ENCODE measurements at places on chromosomes 11 and 22. TPM values are rescaled to one million over a fixed set of nuclear protein-coding genes. Genes with fewer than 3 reads are reported as not detected.
A peak's percentile ranks its signal among the peaks of the same experiment; 100 is the strongest.

GRCh38 chr11:131595797-131596196, 225.4 kb downstream of the NTM start:
- H3K36me3 ChIP-seq: no peaks in the 10 kb centered on the region
- no peaks in the 10 kb centered on the region for H3K4me1 ChIP-seq
- no peak overlapping the region for H3K4me3 ChIP-seq
- H3K27me3 ChIP-seq: no peaks in the 10 kb centered on the region
- DNase-seq: no peak

DNA sequence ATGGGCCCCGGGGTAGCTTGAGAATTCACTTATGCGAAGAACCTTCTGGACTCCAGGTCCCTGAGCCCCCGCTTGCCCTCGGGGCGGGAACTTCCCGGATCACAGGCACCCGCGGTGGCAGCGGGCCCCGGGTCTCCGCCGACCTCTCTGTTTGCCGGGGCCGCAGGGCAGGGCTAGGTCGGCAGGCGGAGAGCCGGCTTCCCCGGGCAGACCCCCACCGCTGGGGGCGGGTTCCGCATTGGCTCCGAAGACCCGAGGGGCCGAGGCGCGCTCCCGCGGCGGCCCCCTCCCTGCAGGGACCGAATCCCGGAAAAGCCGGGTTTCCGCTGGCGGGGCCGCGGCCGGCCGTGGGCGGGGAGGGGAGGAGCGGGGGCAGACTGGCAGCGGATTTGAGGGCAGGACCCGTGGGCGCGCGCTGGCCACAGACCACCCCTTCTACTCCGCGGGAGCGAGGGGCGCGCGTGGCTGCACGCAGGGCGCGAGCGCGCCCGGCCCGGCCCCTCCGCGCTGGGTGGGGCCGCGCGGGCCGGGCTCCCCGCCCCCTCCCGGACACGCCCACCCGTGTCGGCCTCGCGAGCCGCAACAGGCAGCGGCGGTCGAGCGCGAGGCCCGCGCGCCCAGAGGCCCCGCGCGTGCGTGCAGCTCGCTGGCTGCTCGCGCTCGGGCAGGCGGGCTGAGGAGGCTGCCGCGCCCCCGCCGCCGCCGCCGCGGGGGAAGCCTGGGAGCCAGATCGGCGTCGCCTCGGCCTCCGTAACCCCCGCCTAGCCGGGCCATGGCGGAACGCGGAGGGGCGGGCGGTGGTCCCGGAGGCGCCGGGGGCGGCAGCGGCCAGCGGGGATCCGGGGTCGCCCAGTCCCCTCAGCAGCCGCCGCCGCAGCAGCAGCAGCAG, at the start of gene PACS1:
Gene PACS1 (plus strand): TSS at position 558 of the 889 bp plus-strand sequence. CDS start 215 bp downstream, at position 773.
- H3K27me3 ChIP-seq: no peaks in the 10 kb centered on the region
- peak within 1 kb of the TSS; percentile 71 for H3K4me3 ChIP-seq
- peak within 1 kb of the TSS; percentile 94 for H3K27ac ChIP-seq
- peaks cover 24% of the 10 kb centered on the region for H3K4me1 ChIP-seq

FAM181B gene
- total RNA-seq: not detected

- no peak overlapping the region for H3K27ac ChIP-seq
- DNase-seq: no peak
- no peak overlapping the region for H3K4me3 ChIP-seq
- H3K4me1 ChIP-seq: peaks cover 7% of the 10 kb centered on the region
- H3K36me3 ChIP-seq: no peaks in the 10 kb centered on the region
- peaks cover 24% of the 10 kb centered on the region for H3K27me3 ChIP-seq
These were observed 2.3 kb upstream of the PVALB start for GRCh38 chr22:36819112-36819511.

DNA sequence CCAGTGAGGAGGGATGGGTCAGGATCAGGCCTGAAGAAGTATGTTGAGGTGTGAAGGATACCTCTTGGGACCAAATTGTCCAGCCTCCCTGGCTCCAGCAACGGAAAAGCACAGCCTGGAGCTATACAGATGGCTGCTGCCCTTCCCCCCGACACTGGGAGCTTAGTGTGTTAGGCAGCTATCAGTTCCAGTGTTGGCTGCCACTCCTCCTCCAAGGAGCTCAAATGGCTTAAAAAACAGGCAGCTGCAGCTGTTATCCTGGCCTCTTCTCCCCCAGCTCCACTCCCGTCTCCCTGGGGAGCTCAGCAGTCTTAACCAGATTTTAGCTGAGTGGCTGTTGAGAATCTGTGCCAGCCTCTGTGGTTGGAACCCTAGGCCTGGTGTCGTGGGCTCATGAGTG, 225.0 kb downstream of the JRKL start:
- H3K4me1 ChIP-seq: no peaks in the 10 kb centered on the region
- H3K27ac ChIP-seq: no peak overlapping the region
- H3K27me3 ChIP-seq: no peaks in the 10 kb centered on the region
- no peak overlapping the region for H3K4me3 ChIP-seq
- no peak for DNase-seq

MB gene
- 0.25 TPM for total RNA-seq

VPREB1 gene
- not detected for total RNA-seq

BIRC2 gene
- total RNA-seq: 33.0 TPM

STIM1 gene
- 21.6 TPM for total RNA-seq

DNA sequence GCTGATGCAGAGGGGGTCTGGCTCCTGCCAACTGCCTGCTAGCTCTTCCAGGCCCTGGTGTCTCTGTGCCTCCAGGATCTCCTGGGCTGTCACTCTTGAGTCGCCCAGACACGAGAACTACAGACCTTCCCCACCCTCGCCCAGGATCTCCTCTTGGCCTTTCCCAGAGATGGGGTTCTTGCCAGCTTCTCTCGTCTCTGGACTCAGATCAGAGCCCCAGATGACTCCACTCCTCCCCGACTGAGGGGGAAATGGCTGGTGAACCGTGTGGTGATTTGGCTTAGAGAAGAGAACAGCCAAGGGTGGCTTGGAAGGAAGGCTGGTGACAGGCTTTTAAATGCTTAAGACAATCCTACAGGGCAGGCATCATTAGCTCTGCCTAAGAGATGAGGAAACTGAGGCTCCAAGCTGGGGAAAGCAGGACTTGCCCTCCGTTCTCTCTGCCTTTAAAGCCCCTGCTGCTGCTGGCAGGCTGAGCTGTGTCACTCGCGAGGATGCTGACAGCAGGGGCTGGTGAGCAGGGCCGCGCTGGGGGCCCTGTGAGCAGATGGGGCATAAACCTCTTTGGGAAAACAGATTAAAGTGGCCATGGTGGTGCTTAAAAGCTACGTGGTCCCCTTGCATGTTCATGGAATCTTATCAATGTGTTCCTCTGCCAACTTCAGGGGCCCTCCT, 90.3 kb upstream of the THY1 start:
- no peak overlapping the region for H3K4me3 ChIP-seq
- DNase-seq: no peak
- no peaks in the 10 kb centered on the region for H3K36me3 ChIP-seq
- H3K27me3 ChIP-seq: no peaks in the 10 kb centered on the region
- no peaks in the 10 kb centered on the region for H3K4me1 ChIP-seq

DNA sequence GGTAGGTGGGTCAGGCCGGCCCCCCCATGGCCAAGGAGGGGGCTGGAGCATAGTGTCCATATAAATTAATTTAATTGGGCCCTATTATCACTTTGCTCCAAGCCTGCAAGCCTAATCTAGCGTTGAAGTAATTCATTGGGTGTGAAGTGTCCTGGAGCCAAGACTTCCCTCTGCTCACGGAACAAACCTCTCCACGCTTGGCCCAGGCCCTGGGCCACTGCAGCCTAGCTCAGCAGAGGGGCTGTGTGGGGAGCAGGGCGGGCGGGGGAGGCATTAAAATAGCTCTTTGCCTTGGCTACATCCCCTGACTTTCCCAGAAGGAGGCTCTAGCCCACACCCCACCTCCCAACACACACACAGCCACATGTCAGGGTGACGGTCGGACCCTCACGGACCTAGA, 73.5 kb downstream of the THAP12 start:
- no peak overlapping the region for H3K27ac ChIP-seq
- no peak overlapping the region for H3K4me3 ChIP-seq
- no peaks in the 10 kb centered on the region for H3K36me3 ChIP-seq
- H3K27me3 ChIP-seq: no peaks in the 10 kb centered on the region

NEFH gene
- 0.17 TPM for total RNA-seq

GRCh38 chr11:47270331-47271271, 668 bp downstream of the MADD start:
- peaks cover 17% of the 10 kb centered on the region for H3K36me3 ChIP-seq
- H3K27ac ChIP-seq: peak overlapping the region; percentile 88
- no peak for DNase-seq
- H3K4me3 ChIP-seq: peak overlapping the region; percentile 62
